Colonic mucosa (tissue), 4 donors: ENCODE measurements at places on chromosomes 4 and X. TPM values are rescaled to one million over a fixed set of nuclear protein-coding genes. Genes with fewer than 3 reads are reported as not detected.

DNA sequence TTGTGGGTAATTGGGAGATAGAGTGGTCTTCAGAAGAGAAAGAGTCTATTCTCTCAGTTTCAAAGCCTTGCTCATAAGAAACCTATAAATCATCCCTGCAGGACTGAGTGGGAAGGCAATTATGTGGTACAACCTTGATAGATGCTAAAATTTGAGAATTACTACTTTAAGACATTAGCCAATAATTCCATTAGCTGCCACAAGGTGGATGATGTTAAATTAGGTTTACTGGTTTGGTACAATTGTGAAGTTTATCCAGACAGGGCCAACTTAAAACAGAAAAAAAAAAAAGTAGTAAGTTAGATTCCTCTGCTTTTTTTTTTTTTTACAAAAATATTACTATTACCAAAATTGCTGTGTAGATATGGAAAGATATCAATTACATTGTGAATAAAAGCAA lies 73.2 kb upstream of the AMOT start:
- no peak overlapping the region for H3K27ac ChIP-seq
- H3K36me3 ChIP-seq, result no peaks in the 10 kb centered on the region
- no peak overlapping the region for H3K4me3 ChIP-seq

DNA sequence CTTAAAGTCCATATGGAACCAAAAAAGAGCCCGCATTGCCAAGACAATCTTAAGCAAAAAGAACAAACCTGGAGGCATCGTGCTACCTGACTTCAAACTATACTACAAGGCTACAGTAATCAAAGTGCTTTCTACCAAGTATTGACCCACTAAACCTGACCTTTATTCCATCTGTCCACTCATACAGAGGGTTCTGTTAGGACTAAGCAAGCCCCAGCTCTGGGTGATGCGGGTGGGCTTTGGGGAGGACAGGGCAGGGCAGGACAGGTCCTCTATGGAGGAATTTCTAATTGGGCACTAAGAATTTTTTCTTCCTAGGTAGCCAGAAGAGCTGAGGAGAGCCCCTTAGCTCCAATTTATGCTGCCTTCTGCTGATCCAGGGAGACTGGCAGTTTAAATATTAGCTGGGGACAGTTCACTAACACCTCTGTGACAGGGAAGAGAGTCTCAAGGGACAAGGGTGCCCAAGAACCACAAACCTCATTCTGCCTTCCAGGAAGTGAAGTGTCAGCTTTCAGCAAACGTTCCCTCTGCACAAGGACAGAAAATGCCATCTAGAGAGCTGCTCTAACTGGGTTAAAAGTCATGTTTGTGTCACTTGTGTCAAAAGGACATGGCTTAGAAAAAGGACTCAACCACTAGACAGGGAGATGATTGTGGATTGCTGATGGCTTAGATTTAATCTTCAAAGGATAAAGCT lies 143.2 kb downstream of the KIT start:
- H3K27me3 ChIP-seq, result no peaks in the 10 kb centered on the region
- H3K27ac ChIP-seq, result no peak overlapping the region
- no peaks in the 10 kb centered on the region for H3K36me3 ChIP-seq
- DNase-seq, result no peak
- no peak overlapping the region for H3K4me3 ChIP-seq
- H3K4me1 ChIP-seq, result no peaks in the 10 kb centered on the region

DNA sequence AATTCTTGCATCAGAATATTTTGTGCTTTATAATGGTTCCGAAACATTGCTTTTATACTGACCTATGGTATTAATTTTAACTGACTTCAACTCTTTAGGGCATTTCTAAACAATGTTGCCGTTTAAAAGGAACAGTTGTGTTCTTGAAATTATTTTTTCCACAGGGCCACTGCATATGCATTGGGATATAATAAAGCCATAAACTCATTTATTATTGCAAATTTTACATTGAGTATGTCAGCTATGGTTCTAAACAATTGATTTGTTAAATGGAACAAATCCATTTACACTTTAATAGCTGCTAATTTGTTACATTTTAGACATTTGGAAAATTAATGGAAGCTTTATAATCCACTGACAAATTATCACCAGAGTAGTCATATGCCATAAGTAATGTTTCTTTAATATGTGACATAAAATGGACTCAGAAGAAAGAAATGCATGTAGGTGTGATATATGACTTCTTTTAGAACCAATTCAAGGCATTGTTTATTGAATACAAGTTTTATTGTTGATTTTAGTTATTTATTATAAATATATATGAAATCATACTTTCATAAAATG lies 553.3 kb downstream of the TLL1 start:
- H3K36me3 ChIP-seq, result no peaks in the 10 kb centered on the region
- no peaks in the 10 kb centered on the region for H3K4me1 ChIP-seq
- no peak for DNase-seq

Gene NDP
- total RNA-seq, result not detected

DNA sequence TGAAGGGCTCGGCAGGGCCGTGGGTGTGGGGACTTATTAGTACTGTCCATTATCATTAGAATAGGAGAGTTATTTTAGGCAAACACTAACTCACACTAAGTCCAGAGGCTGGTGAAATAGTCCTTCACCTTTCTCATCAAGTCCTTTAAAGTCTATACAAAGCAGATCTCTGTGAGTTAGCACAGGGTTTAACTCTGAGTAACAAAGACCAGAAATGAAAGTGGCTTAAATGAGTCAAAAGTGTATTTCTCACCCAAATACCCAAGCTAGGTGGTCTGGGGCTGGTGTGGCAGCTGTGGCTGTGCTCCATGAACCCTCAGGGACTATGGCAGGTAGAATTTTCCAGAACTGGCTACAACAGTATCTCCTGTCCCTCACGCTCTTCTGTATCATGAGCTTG lies 263.2 kb downstream of the BCOR start:
- no peaks in the 10 kb centered on the region for H3K36me3 ChIP-seq
- H3K27ac ChIP-seq, result no peak overlapping the region
- no peaks in the 10 kb centered on the region for H3K4me1 ChIP-seq
- H3K4me3 ChIP-seq, result no peak overlapping the region
- no peak for DNase-seq

- no peaks in the 10 kb centered on the region for H3K27me3 ChIP-seq
- no peaks in the 10 kb centered on the region for H3K4me1 ChIP-seq
- H3K36me3 ChIP-seq, result no peaks in the 10 kb centered on the region
- no peak overlapping the region for H3K4me3 ChIP-seq
These were observed 161.3 kb upstream of the PSAPL1 start for GRCh38 chr4:7595934-7596461.

- H3K36me3 ChIP-seq, result no peaks in the 10 kb centered on the region
- H3K4me1 ChIP-seq, result no peaks in the 10 kb centered on the region
- no peaks in the 10 kb centered on the region for H3K27me3 ChIP-seq
- no peak overlapping the region for H3K27ac ChIP-seq
These were observed 288.8 kb downstream of the INPP4B start for GRCh38 chr4:142557239-142557801.

- no peak overlapping the region for H3K4me3 ChIP-seq
- H3K27ac ChIP-seq, result no peak overlapping the region
- DNase-seq, result no peak
- no peaks in the 10 kb centered on the region for H3K36me3 ChIP-seq
These were observed 136.2 kb downstream of the PALLD start for GRCh38 chr4:168633064-168633463.

Gene KLHL2
- total RNA-seq, result 11.1 TPM

DNA sequence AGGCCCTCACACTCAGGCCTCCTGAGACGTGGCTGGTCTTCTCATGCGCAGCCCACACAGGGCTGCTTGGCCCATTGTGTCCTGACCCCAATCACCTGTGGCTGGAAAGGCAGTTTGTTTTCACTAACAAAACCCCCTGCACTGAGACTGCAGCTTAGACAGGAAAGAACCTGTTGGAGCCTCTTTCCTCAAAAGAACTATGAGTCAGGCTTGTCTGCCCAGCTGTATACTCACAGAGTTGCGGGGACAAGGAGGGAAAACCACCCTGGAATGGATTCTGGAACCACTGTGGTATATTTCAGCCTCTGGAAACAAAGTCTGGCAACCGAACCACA lies 5.2 kb upstream of the TMEM156 start:
- no peak overlapping the region for H3K27ac ChIP-seq
- H3K27me3 ChIP-seq, result no peaks in the 10 kb centered on the region

DNA sequence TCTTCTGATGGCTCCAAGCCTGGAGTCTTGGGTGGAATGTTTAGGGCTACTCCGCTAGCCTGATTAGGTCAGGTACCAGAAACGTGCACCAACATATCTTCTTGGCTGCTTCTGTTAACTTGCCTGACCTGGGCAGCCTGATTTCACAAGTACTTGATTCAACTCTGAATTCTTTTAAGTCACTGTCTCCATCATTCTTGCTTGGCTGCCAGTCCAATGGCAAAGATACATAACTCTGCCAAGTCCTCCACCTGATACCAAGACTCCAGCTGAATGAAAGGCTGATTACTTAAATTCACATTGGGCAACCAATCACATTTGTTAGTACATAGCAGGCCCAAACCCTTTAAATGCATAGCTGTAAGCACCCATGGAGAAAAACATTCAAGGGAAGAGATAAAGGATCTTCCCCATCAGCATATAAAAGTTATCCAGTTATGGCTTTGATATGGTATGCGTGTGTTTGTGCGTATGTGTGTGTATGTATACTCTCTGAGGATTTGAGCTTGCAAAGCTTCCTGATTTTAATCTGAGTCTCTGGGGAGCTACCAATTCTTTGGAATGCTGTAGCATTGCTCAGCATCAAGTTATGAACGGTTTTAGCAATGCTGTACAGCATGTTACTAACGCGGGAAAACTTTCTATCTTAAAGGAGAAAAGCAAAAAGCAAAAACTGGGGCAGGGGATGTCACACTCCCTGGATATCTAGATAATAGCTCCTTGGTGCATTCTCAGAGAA lies 917.2 kb downstream of the DMD start:
- no peaks in the 10 kb centered on the region for H3K36me3 ChIP-seq
- H3K27me3 ChIP-seq, result no peaks in the 10 kb centered on the region
- no peak for DNase-seq
- no peak overlapping the region for H3K27ac ChIP-seq
- no peaks in the 10 kb centered on the region for H3K4me1 ChIP-seq
- H3K4me3 ChIP-seq, result no peak overlapping the region

DNA sequence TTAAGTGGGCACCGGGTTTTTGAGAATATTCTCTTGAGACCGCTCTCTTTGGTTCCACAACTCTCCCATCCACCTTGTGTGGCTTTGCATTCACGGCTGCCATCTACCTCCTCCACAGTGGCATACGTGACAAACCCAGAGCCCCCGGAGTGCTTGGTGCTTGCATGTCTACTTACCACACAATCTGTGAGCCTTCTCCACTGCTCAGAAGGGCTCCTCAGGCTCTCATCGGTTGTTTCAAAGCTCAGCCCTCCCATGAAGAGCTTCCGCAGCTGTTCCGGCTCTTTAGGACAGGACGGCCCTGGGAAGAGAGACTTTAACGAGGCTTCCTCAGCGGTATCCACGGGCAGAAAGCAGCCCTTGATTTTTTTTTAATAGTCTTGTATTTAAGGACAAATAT lies 167.6 kb upstream of the ANK2 start:
- H3K4me1 ChIP-seq, result no peaks in the 10 kb centered on the region
- no peaks in the 10 kb centered on the region for H3K36me3 ChIP-seq
- DNase-seq, result no peak
- H3K4me3 ChIP-seq, result no peak overlapping the region
- no peak overlapping the region for H3K27ac ChIP-seq
- no peaks in the 10 kb centered on the region for H3K27me3 ChIP-seq

Gene BCORL1
- total RNA-seq, result 8.3 TPM

Gene EFHC2
- total RNA-seq, result 0.57 TPM

Gene RASL11B
- not detected for total RNA-seq

DNA sequence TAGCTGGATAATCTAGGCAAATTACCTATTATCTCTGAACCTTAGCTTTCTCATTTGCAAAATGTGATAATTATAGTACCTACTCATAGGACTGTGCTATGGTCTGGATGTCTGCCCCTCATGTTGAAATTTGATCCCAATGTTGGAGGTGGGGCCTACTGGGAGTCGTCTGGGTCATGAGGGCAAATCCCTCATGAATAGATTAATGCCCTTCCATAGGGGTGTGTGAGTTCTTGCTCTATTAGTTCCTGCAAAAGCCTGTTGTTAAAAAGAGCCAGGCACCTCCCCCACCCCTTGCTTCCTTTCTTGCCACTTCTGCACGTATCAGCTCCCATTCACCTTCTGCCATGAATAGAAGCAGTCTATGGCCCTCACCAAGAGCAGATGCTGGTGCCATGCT lies 73.9 kb downstream of the SERTM2 start:
- H3K4me3 ChIP-seq, result no peak overlapping the region
- no peaks in the 10 kb centered on the region for H3K36me3 ChIP-seq
- H3K27ac ChIP-seq, result no peak overlapping the region
- DNase-seq, result no peak
- H3K27me3 ChIP-seq, result no peaks in the 10 kb centered on the region

Gene HEPH
- 236 TPM for total RNA-seq

DNA sequence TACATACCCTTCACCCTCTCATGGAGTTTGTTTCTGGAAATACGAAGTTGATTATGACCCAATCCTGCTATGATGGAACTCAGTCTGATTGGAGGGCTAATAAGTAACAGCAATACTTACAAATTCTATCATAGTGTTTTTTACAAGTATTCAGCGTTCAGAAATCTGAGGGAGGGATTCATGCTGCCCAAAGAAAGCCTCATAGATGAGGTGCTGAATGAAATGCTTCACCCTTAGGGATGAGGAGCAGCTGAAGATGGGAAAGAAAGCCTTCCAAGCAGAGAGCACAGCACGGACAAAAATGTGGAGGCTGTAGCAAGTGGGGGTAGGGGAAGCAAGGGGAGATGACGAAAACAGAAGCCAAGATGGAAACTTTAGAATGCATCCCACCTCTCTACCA lies 27.9 kb upstream of the TBC1D1 start:
- H3K27me3 ChIP-seq, result no peaks in the 10 kb centered on the region
- H3K27ac ChIP-seq, result no peak overlapping the region
- no peak overlapping the region for H3K4me3 ChIP-seq
- H3K4me1 ChIP-seq, result no peaks in the 10 kb centered on the region
- no peak for DNase-seq

Gene ZNF157
- total RNA-seq, result not detected

- DNase-seq, result no peak
- no peaks in the 10 kb centered on the region for H3K36me3 ChIP-seq
- no peaks in the 10 kb centered on the region for H3K27me3 ChIP-seq
- H3K27ac ChIP-seq, result no peak overlapping the region
- no peak overlapping the region for H3K4me3 ChIP-seq
- H3K4me1 ChIP-seq, result no peaks in the 10 kb centered on the region
These were observed 248.4 kb upstream of the TTC29 start for GRCh38 chr4:147194114-147194513.

Gene DNAAF6
- total RNA-seq, result not detected

DNA sequence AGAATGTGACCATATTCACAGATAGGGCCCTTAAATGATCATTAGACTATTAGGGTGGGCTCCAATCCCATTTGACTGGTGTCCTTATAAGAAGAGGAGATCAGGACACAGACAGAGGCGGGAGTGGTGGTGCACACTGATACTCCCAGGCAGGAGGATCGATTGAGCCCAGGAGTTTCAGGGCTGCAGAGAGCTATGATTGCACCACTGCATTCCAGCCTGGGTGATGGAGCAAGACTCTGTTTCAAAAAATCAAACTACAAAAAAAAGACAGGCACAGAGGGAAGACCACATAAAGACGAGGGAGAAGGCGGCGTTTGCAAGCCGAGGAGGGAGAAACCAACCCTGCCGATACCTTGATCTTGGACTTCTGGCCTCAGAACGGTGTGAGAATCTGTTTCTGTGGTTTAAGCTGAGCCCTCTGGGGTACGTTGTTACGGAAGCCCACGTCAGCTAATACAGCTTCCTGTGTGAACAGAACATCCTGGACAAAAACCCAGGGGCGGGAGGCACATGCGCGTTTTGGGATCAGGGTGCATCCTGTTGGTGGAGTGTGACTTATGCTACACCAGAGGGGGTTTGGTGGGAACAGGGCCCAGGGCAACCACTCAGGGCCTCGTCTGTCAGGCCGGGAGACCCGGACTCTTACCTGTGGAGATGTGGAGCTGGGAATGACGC lies 211.8 kb upstream of the PSAPL1 start:
- DNase-seq, result no peak
- H3K36me3 ChIP-seq, result no peaks in the 10 kb centered on the region
- no peaks in the 10 kb centered on the region for H3K27me3 ChIP-seq
